CD8-positive, alpha-beta memory T cell (primary cell): ENCODE measurements at places on chromosomes 3 and 15.

GRCh38 chr15:21270474-21270873 is 169.8 kb downstream of the POTEB3 start:
- peak; percentile 40 for DNase-seq

DNA sequence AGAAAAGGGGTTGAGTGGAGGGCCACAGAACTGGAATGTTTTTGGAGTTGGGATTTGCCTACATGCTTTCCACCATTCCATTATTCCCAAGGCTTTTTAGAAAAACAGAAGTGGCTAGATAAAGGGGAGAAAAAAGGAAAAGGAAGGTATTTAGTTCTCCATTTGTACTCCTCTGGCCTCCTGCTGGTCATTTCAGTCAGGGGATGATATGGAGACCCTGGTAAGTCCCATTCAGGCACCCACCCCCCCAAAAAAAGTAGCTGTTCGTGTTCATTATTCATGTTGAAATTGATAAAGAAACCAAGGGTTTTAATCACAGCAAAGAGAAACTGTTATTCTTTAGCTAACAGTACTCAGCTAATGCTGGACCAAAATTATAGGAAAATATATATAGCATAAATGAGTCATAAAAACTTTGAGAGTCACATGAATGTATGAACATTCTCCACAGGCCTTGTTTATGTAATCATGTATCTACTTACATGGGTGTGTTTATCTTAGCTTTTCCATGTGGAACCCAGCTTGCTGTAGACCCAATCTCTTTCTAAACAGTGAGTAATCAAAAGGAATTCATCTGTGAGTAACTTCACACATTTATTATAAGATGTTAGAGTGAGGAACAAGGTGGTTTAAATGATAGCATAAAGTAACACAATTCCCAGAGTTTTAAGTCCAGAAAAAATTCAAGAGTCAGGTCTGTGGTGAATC is 167.2 kb downstream of the KCNMB2 start:
- DNase-seq = no peak

DNA sequence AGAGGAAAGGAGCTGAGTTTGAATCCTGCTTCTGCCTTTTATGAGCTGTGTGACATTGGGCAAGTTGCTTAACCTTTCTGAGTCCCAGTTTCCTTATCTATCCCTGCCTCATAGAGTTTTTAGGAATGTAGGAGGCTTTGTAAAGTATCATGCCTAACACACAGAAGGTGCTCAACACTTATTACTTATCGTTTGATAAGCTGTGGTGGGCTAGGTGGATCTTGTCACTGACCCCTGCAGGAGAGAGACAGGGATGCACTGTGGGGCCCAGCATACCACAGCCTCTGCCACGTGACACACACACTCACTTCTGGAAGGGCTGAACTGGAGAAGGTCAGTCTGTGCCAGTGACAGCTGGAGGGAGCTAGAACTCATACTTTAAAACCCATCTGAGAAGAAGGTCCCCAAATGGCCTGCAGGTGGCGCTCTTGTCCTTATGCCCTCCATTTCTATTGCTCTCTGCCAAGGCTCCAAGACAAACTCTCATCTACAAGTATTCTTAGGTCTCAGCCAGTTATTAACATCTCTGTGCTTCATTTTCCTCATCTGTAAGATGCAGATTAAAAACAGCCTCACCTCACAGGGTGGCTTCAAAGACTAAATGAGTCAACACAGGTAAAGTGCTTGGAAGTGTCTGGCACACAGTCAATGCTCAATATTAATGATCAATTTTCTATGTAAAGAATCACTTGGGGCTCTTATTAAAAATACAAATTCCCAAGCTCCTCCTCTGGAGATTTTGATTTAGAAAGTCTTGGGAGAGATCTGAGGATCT is 57.5 kb upstream of the HACD2 start:
- DNase-seq = peak; percentile 6

- no peak for DNase-seq
These were observed 9.2 kb upstream of the HLTF start for GRCh38 chr3:149095487-149095886.

DNA sequence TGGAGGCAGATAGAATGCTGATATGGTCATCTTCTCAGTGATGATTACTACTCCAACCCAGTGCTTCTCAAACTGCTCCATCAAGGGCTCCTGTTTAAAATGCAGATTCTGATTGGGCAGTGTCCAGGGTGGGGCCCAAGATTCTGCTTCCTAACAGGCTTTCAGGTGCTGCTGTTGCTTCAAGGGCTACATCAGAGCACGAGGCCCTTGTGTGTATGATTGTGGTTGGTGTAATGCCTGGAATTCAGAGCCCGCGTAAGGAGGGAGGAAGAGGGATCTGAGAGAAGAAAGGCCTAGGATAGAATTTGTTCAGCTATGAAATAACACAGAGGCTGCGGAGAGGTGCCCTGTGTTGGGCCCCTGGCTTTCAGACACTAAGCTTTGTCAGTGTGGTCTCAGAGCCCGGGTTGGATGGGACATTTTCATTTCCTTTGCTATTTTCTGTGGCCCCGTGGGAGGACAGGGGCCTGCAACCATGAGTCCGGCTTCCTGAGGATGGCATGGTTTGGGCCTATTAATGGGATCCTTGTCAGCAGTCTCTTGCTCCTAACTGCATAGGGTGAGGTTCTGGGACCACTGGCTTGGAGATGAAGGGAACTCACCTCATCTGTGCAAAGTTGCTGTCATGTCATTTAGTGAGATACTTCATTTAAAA is 53.0 kb downstream of the ATP1B3 start:
- no peak for DNase-seq

GRCh38 chr15:100900136-100900794 is 18.9 kb upstream of the LRRK1 start:
- DNase-seq = no peak

- no peak for DNase-seq
These were observed 288.5 kb upstream of the MME start for GRCh38 chr3:154791611-154792010.

- DNase-seq = no peak
These were observed 123.6 kb upstream of the PFN2 start for GRCh38 chr3:150094150-150094933.

- no peak for DNase-seq
These were observed 225.6 kb downstream of the NFKBIZ start for GRCh38 chr3:102074946-102075345.

DNA sequence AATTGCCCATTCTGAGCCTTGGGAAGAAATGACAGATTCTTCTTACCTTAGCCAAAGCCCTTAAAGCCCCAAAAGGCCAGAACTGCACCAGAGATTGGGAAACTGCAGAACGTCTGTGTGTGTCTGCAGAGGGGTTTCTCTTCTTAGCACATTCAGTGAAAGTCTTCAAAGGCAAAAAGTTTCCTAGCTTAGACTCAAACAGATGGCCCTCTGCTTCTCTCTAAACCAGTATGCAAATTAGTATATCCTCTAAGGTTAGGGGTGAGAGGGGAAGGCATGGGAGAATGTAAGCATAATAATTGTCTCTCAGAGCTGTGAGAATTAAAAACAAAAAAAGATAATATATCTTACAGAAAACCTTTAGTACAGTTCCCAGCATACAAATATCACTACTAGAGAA is 334.0 kb upstream of the MCTP2 start:
- no peak for DNase-seq

DNA sequence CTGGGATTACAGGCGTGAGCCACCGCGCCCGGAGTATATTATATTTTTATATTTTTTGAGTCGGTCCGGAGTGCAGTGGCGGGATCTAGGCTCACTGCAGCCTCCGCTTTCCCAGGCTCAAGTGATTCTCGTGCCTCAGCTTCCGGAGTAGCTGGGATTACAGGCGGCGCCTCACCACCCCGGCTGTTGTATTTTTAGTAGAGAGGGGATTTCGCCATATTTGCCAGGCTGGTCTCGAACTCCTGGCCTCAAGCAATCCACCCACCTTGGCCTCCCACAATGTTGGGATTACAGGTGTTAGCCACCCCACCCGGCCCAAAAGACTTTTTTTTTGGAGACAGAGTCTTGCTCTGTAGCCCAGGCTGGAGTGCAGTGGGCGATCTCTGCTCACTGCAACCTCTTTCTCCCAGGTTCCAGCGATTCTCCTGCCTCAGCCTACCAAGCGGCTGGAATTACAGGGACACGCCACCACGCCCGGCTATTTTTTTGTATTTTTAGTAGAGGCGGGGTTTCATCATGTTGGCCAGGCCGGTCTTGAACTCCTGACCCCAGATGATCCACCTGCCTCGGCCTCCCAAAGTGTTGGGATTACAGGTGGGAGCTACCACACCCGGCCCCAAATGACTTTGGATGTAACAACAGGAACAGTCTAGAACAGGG is 1.0 kb downstream of the ZNF589 start:
- DNase-seq = no peak

DNA sequence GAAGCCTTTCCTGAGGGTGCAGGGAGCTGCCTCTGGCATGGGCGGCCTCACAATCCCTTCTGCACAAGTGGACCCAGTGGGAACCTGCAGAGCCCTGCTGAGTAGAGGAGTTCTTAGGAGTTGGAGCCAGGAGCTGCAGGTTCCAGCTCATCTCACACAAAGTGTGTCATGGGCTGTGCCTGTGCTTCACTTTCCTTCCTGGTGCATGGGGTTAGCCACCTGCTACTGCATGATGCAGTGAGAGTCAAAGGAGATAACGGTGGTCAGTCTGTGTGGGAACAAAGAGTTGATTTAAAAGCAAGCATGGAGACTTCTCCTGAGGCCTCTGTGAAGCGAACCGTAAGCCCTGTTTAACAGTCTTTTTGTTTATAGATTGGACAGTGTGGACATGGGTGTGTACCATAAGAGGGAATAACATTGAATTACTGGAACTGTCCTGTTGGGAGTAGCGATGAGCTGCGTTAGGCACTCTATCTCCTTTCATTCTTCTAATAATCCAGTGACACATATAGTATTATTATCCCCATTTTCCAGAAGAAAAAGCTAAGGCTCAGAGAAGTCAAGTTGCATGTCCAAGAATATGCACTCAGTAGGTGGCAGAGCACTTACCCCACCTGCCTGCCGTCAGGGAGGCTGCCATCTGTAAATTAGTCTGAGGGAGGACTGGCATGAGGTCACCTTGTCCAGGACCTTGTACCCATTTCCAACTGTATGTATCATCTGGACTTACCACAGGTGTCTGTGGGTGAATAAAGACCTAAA is 68.7 kb upstream of the PRR23C start:
- no peak for DNase-seq

DNA sequence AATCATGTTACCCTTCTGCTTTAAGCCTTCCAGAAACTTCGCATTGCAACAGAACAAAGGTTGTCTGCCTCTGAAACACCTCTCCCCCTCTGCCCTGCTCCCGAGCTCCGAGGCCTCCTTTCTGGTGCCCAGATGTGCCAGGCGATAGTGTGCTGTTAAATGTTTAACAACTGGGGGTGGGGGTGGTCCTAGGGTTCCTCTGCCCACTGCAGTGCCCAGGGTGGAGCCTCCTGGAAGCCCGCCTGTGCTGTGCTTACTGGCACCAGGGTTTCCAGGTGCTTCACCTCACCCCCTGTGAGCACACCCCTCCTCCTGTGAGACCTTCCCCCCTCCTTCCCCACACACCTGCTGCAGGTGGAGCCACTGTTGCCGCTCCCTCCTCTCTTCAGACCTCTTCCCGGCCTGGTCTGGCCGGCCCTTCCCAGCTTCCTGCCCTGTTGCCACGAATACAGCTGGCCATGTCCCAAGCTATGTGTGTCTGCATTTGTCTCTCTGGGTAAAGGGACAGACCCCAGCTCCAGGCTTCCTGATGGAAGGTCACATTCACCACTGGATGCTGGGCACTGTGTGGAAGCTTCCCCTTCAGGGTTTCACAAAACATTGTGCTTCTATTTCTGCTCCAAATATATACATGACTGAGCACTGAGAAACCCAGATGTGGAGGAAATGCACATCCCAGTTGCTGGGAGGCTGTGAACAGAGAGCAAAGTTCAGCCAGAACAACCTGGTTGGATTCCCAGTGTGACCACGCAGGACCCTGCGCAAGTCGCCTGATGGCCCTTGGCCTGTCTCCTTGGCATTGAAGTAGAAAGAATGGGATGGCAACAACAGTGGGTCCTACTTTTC is 37.2 kb downstream of the MGLL start:
- DNase-seq = no peak

DNA sequence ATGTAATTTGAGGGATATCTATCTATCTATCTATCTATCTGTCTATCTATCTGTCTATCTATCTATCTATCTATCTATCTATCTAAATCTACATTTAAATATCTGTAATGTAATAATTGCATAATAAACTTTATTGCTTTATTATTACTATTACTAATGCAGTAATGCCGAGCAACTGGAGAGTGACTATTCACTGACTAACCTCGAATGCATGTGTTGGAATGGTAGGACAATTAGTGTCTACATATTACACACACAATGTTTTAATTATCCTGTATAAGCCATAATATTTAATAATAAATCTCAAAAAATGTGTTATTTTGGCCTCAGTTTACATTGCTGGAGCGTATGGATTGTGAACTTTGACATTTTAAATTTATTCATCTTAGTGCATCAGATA is 25.2 kb upstream of the CNTN3 start:
- no peak for DNase-seq

- no peak for DNase-seq
These were observed 48.9 kb downstream of the NIPA2 start for GRCh38 chr15:22887157-22887951.

DNA sequence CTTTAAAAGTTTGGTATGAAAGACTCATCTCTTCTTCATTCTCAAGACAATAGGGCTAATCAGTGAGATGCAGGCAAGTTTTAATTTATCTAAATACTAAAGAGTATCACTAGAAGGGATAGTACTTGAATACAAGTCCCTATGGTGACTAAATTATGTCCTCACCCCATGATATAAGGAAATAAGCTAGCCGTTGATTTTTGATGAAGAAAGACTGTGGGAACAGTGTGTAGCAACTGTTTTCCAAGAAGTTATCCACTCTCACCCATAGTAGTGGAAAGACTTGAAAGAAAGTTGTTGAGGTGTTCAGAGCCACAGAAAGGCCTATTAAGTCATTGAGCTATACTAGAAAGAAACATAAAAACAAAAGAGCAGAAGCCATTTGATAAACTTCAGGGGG is 36.7 kb downstream of the PIK3CA start:
- no peak for DNase-seq

- DNase-seq = no peak
These were observed 19.5 kb upstream of the TIMP4 start for GRCh38 chr3:12178091-12178820.

GRCh38 chr3:177620073-177620472 is 422.8 kb upstream of the TBL1XR1 start:
- DNase-seq = no peak

DNA sequence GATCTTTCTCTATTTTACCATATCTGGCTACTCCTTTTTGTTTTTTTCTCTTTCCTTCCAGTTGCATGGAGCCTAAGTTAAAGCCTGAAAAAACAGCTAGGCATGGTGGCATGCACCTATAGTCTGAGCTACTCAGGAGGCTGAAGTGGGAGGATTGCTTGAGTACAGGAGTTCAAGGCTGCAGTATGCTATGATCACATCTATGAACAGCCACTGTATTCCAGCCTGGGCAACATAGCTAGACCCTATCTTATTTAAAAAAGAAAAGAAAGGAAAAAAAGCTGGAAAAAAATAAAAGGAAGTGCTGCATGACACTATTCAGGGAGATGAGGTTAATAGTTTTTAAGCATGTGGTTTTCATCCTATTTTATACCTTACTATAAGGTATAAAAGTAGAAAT is 4.0 kb upstream of the SKIL start:
- DNase-seq = no peak

- DNase-seq = no peak
These were observed 116.6 kb downstream of the TRIM42 start for GRCh38 chr3:140794507-140794906.
